LHCN-M2 (cell line): ENCODE measurements at places on chromosomes 12 and 14.
A peak's percentile ranks its signal among the peaks of the same experiment; 100 is the strongest.

DNA sequence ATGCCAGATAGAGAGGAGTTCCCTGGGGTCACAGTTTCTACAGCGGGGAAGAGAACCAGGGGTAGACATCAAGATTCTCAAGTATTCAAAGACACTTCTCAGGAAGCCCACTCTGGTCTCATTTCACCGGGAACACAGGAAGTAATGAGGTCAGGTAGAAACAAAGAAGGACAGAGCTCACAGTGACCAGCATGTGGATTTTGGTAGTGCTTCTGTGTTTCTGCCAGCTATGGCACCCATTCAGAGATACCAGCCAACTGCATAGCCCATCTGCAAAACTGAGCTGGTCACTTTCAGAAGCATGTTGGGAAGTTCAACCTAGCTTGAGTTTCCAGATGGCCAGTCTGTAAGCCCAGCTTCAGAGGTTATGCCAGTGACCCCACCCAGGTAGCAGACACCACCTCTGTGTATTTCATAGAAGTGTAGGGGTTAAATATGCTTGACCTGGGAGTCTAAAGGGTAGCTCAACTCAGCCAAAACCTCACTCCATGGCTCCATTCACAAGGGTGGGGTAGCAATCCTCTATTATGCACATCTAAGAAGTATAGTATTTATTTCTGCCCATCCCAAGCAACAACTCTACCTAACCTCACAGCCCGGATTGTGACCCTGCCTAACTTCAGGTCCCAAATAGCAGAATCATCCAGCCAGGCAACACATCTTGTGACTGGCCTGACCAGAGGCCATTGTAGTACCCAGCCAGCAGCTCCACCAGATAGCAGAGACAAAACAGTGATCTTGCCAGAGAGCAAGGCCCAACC, 33.9 kb downstream of the A2M start:
- DNase-seq = no peak

DNA sequence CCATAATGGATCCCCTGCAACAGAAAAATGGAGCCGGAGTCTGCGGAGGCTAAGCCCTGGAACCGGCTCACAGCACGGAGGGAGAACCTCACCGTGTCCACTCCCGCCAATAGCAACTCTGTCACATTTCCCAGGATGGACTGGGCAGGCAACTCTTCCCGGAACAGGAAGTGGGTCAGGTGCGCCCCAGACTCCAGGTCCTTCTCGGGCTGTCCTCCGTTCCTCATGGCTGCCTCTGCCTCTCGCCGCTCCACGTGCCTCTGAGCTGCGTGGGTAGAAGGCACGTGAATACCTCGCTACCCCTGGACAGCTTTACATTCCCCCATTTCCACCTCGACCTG, 2.2 kb downstream of the CYP27B1 start:
- no peak for DNase-seq

DNA sequence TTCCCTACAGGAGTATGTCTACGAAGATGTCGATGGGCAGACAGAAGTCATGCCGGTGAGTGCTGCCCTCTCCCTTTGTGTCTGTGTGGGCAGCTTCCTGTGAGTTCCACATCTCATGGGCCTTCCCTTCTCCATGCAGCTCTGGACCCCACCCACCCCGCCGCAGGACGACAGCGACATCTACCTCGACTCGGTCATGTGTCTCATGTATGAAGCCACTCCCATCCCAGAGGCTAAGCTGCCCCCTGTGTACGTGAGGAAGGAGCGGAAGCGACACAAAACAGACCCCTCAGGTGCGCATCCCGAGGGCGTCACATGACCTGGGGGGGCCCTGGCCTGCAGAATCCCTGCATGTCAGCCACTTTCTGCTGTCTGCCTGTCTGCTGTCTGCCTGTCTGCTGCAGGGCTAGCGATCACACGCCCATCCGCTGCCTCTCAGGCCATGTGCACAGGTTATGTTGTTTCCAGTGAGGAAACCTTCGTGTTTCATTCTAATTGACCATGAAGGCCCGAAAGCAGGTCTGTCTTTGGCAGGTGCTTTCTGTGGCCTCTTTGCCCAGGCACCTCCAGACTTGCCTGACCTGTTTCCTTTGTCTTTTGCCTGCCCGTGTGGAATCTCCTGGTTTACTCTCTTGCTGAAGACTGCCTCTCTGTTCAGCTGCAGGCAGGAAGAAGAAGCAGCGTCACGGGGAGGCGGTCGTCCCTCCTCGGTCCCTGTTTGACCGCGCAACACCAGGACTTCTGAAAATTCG, 95.1 kb downstream of the EP400 start:
- DNase-seq = no peak

- DNase-seq = peak; percentile 90
Measured at GRCh38 chr12:76878899-76879709, at the start of gene CSRP2. Gene CSRP2, minus strand, starts transcription at chr12:76879019. Its CDS starts 12,759 bp downstream, at chr12:76866260.

- no peak for DNase-seq
Measured at GRCh38 chr12:65653946-65654629, 170.2 kb upstream of the HMGA2 start.

- no peak for DNase-seq
Measured at GRCh38 chr14:80780500-80780899, 161.0 kb downstream of the CEP128 start.

DNA sequence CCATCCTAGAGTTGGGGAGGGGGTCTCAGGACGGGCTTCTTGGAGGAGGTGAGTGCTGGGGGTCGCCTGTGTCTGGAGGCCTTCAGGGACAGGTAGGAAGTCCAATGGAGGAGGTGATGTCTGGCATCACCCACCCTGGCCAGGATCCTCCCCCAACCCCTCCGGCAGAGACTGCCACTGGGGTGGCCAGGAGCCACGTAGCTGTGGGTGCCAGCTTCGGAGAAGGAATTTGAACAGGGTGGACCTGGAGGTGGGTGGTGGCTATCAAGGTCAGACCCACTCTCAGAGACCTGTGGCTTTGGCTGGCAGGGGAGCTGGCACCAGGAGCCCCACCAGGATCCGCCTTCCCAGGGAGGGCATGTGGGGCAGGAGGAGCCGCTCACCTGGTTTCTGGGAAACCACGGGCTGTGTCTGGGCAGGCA, 9.1 kb downstream of the CEP170B start:
- DNase-seq = no peak
